ENCODE measurements at places on chromosomes 5 and 9.

DNA sequence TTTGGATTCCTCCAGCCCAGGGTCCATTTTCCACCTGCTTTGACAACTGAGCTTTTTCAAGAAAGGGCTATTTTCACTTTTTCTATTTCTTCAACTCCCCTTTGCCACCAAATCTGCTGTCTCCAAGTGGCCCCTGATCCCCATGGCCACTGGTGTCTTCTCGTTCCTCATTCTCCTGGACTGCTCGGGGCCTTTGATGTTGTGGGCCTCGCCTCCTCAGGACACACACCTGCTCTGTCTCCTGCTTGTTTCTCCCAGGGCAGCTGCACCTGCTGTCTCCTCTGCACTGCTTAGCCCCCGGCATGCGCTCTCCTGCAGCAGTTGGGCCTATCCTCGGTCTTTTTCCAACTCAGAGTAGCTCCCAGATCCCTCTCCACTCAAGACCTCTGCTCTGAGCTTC is 16.3 kb upstream of the NANS start:
- no peak for DNase-seq

DNA sequence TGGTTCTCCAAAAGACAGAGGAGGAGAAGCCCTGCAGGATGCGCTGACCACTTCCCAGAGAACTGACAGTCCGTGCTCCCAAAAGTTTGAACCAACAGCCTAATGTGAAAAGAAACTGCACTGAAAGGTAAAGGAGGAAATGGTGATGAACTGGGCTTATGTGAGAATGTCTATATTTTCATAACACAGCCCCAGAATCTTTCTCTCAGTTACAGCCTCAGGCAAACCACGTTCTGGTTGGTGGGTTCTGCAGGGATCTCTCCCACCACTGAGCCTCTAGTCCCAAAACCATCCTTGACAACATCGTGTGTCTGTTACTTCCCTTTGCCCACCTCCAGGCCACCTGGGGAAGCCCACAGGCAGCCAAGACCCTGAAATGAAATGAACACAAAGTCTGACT is 23.9 kb downstream of the SPARC start:
- DNase-seq = no peak

DNA sequence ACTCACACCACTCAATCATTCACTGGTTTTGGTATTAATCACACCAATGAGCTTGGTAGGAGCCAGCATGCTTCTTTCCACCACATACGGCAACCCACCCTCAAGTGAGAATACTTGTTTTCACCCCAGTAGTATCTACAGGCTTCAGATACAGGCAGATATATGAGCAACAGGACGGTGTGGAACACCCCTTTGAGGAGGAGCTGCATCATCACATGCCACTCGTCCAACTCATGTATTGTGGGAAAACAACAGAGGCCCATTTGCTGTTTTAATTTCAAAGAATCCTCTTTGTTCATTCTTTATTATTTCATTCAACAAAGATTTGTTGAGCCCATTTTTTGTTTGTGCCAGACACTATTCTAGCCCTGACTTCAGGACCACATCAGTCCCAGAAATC is 46.0 kb downstream of the RORB start:
- no peak for DNase-seq

DNA sequence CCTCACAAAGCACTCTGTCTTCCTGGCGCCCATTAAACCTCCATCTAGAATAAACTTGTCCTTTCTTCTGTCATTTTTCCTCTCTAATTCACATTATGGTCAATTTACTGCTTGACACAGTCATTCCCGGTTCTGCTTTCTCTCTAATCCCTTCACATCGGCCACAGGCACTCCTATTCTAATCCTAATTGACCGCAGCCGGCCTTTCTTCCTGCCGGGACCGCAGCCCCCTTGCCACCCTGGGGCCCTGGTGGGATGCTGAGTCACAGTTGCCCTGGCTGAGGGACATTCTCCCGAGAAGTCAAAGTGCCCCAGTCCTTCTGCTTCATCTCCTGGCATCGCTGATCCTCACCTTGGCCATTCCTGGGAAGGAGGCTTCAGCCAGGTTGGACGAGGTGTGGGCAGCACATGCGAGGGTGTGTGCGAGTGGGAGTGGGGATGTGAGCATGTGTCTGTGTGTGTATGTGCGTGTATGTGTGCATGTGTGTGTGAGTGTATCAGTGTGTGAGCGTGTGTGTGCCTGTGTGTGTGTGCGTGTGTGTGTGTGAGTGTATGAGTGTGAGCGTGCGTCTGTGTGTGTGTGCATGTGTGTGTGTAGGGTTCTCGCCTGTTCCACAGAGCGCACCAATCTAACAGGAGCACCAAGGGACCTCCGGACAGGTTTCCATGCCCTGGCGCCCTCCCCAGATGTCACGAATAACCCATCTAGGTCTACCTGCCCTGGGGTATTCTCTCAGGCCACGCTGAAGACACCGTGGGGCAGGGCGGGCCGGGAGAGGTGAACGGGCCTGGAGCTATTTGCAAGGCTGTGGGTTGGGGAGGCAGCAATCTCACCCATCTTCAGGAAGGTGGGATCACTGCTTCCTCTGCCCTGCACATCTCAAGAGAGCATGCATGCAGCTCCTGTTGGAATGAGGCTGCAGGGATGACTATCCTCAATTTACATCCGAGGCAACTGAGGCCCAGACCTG is 191.2 kb downstream of the PAX5 start:
- DNase-seq = no peak

DNA sequence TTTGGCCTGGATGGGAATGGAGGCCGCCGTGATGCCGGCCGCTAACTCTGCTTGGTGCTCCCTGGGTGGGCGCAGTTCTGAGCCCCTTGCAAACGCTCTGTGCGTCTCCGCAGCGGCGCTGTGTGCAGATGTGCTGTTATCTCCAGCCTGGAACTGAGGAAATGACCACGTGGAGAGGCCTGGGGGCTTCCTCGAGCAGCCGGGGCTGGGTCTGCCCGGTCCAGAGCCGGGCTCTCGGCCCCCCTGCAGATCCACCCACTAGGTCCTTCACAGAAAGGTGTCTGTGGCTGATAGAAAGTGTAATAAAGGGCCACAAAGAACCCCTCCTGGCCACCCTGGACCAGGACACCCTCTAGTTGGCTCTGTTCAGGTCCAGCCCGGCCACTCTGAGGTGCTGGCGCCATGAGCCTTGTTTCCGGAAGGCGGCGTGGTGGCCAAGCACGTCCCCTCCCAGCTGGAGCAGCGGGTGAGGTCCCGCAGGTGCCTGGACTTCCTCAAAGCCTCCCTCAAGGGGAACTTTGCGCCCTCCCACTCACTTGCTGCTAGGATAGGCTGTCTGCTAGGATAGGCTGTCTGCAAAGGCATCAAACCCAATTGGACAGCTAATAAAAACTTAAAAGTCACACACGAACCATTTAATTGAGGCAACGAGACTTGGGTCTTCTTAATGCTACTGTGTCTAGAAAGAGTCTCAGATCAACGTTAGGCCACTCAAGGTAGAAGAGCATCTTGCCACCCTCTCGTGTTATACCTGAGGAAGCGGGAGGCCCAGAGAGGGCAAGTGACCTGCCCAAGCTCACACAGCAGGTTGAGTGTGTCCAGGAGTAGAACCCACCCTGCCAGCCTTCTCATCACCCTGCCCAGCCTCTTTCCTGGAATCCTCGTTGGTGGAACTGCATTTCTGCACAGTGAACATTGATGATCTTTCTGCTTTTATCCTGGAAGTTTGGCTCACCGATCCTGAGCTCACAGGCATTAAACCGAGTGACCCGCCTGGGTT is 109.3 kb upstream of the FCN2 start:
- DNase-seq = no peak

DNA sequence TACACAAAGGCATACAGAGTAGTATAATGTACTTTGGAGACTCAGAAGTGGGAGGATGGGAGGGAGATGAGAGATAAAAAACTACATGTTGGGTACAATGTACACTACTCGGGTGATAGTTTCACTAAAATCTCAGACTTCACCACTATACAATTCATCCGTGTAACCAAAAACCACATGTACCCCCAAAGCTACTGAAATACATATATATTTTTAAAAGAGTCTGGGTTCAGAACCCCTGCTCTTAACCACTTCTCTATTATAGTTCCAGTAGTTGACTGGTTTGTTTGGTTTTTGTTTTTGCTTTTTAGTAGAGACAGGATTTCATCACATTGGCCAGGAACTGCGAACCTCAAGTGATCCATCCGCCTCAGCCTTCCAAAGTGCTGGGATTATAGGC is 22.6 kb downstream of the SGTB start:
- no peak for DNase-seq

DNA sequence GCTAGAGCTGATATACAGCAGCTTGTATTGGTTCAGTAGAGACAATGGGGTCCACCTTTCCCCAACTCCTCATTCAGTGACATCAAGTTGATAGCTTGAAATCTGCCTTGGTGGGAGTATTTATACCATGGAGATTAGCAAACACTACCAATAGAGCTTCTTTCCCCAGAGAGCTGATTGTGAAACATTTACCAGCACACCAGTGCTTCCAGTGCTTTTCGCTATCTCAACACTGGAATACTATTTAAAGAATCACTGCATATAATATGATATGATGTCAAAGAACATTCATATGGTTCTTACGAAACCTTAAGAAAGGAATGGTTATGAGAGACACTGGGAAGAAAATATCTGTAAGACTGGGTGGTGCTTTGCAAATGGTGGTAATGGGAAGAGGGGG is 21.8 kb upstream of the RNF145 start:
- peak; percentile 41 for DNase-seq

GRCh38 chr5:27130587-27130986 is 92.2 kb upstream of the CDH9 start:
- peak; percentile 43 for DNase-seq

- DNase-seq = no peak
Observed at GRCh38 chr5:63573380-63573779, 388.9 kb downstream of the HTR1A start.

DNA sequence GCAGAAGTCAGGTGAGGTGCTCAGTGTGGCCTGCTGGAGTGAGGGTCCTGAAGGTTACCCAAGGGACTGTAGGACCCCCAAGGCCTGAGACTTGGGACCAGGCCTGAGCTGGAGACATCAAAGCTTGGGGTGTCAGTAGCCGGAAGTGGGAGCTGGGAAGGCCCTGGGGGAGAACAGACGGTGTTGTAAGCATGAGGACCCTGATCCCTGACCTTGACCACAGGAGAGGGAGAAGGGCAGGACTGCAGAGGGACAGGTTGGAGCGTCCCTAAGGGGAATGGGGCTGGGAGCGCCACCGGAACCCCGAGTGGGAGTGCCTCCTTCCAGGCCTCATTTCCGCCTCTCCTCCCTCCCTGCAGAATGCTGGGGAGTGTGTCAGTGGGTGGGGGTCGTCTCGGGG is 533 bp downstream of the TTC16 start:
- no peak for DNase-seq

- peak; percentile 55 for DNase-seq
Observed at GRCh38 chr5:135236908-135237747, 161.9 kb downstream of the MACROH2A1 start.

GRCh38 chr5:136810261-136810801 is 445.0 kb upstream of the TRPC7 start:
- DNase-seq = peak; percentile 96

GRCh38 chr9:5479994-5480694 is 29.8 kb downstream of the CD274 start:
- DNase-seq = no peak

DNA sequence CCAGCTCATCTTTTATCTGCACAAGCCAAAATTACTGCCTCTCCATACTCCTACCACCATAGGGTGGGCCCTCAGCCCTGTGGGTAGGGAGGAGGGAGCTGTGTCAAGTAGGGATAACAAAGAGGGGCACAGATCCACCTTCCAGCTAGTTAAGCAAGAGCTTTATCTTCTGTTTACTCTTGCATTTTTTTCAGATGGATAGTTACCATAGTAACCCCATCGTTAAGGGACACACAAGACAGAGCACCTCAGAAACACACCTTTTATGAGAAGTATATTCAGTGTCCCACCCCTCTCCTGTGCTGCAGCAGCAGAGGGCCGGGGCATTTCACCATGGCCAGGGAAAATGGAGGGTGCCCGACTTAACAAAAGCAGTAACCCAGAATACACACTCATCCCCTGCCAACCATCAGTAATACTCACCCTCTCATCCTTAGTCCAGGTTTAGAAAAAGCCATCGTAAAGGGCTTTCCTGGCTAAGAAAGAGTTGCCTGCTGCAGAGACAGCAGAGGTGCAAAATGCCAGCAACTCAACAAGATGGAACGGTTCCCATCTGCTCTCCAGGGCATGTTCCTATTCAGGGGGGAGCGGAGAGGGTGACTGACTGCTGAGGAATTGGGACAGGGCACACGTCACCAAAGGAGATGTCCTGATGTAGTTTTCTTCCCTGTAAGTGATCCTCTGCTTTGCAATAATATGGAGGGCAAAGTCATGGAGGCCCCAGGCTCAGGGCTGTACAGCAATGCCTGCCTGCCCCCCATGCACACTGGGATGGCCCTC is 25.1 kb downstream of the MACROH2A1 start:
- DNase-seq = peak; percentile 31

DNA sequence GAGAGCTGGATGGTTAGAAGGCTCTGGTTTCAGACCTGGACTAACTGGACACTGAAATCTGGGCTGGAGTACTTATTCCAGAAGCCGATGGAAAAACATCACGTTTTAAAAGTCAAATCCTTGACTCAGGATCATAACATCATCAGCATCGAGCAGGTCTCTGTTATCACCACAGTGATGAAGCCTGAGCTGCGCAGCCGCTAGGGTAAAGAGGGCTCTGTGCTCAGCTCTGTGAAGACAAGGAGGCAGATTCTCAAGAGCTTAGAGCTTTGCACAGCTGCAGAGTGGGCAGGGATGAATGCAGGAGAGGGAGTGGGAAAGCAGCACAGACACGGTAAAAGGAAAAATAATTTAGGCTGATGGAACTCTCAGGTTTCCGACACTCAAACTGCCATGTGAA is 208.8 kb upstream of the TAS2R1 start:
- no peak for DNase-seq

DNA sequence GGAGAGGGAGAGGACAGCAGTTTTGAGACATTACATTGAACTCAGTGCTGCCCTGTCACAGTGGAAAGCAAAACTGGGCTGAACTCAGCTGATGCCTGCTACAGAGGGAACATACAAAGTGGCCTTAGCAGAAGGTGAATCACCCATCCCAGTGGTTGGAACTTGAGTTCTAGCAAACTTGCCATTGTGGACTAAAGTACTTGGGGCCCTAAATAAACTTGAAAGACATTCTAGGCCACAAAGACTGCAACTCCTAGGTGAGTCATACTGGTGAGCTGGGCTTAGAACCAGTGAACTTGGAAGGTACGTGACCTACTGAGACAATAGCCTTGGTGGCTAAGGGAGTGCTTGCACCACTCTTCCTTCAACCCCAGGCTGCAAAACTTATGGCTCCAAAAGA is 155.7 kb upstream of the RIOK2 start:
- peak; percentile 6 for DNase-seq

GRCh38 chr5:117955831-117956230 is 1032.5 kb downstream of the DTWD2 start:
- no peak for DNase-seq

DNA sequence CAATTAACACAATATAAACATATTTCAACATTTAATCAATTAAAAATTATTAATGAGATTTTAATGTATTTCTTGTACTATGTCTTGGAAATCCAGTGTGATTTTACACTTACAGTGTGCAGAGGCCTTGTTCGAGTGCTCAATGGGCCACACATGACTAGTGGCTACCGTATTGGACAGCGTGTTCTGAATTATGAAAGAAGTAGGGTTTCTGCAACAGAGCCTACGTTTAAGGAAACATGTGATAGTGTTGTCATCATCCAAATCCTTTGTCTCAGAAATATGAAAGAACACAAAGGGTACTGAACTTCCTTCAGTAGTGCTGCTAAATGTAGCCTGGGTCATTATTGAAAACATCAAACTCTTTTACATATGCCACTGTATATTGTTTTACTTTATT is 29.5 kb downstream of the NPR3 start:
- DNase-seq = no peak
